Calu3 (cell line): ENCODE measurements at places on chromosomes 7 and 10.

- no peak for DNase-seq
These were observed 630 bp upstream of the LIPA start for GRCh38 chr10:89252225-89252585.

GRCh38 chr7:4828720-4829383 lies 33.0 kb downstream of the PAPOLB start:
- DNase-seq: no peak

DNA sequence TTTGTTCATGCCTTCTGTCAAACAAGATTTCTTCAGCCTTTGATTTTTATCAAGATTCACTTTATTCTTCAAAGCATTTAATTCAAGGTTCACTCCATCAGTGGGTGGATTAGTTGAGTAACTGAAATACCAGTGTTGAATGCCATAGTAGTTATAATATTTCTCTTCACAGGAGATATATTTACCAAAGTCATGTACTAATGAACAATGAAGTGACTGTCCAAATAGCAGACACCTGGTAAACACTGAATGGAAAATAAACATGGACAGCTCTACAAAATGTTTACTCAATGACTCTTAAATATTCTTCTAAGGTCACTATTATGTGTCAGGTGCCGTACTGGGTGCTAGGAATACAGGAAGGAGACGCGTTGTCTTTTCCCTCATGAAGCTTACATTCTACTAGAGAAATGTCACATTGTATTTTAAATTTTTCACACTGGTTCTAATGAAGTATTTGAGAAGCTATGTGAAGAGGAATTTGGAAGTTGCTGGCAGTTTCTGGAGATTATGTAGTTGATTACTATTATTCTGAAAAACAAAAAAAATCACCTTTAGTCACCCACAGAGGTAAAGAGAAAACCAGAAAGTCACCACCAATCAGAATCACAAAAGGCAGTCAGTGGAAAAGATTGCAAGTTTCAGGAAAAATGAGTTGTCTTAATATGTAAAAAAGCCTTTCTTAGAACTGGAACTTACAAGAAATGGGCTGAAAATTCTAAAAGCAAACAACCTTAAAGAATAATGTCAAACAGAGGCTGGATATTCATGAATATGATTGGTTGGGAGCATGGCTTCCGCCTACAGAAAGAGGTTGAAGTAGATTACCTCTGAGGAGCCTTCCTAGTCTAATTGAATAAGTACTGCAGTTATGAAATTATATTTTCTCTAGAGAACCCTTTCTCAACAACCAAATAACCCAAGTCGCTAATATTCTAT lies 84.5 kb downstream of the RTKN2 start:
- DNase-seq: no peak

- no peak for DNase-seq
These were observed 94.2 kb downstream of the POLL start for GRCh38 chr10:101493782-101494281.

DNA sequence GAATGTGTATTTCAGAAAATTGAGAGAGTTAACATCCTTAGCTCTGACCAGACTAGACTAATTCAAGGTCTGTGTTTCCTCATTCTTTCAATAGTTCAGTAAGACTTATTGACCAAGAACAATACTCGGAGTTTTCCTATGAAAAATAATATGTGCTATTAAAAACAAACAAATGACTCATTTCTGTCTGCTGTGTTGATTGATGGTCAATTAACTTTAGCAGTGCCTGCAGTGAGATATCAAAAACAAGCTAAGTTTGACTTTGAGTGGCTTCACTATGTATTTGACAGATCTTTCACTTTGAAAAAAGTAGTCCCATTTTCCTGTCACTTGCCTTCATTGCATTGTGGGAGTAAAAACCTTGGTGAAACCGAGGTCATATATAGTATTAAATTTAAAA lies 91.0 kb downstream of the GNAT3 start:
- DNase-seq: no peak

DNA sequence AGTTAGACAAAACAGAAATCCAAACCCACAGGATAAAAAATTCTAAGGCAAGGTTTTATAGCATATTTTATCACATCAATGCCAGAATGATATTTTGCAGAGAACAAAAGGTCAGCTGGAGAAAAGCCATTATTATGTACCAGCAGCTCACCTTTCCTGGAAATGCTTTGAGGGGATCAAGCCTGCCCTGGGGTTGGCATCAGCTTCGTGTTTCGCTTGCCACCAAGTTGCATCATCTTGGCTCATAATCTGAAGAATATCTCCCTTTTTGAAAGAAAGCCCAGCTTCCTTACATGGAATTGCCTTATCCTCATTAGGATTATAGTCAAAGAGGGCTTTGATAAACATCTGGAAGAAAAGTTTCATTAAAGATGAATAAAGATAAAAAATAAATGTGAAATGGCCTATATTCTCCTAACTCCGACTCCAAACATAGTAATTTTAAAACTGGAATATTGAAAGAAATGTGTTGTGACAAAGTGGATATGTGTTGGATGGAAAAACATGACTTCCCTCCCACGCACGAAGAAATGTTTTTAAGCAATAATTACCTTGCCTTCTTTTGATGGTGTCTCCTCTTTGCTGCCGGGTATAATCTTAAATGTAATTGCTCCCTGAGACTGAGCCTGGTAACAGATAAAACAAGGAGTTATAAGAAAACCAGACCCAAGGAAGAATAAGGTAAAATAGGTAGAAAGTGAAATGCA lies 121.3 kb upstream of the ODAD2 start:
- DNase-seq: peak; percentile 27

GRCh38 chr7:29243910-29244655 lies 49.5 kb downstream of the CHN2 start:
- DNase-seq: peak; percentile 27

- no peak for DNase-seq
These were observed 200.9 kb downstream of the DOCK4 start for GRCh38 chr7:112005205-112005775.

DNA sequence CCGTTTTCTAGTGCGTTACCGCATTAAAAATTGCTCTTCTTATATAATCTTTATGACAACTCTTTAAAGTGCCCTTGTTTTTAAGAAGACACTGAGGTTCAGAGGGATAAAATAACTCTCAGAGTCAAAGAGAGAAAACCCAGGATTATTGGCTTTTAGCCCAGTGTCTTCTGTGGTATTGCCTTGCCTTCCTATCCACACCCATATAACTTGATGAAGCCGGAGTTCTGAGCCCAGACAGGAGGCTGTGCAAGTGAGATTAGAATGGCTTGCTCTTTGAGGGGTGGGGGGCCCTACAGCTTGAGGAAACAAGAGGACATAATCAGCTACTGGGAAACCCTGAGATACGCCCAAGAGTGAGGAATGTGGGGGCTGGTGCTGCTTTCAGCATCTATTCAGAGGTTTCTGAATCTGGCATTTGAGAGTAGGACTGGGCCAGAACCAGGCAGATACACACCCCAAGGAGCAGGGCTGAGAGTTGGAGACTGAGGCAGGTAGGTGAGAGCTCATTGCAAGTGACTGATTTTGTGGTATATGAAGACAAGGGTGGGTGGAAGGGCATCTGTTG lies 2.3 kb downstream of the PRXL2A start:
- DNase-seq: no peak

GRCh38 chr7:3089493-3089892 lies 45.8 kb upstream of the CARD11 start:
- peak; percentile 44 for DNase-seq

DNA sequence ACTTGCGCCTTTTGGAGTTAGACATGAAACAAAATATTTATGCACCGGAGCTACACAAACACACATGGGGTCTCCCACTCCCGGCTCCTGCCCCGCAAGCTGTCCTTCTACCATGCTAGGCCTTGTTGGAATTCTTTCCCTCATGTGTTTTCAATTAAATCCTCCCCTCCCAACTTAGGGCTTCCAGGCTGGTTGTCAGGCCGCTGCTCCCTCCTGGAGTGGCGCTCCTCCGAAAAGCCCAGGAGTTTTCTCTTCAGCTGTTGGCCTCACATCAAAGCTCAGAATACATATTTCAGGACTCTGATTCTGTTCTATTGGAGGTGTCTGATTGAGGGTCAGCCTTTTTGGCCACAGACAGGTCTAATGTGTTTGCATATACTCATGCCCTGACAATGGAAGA lies 113.3 kb downstream of the FANK1 start:
- DNase-seq: no peak

DNA sequence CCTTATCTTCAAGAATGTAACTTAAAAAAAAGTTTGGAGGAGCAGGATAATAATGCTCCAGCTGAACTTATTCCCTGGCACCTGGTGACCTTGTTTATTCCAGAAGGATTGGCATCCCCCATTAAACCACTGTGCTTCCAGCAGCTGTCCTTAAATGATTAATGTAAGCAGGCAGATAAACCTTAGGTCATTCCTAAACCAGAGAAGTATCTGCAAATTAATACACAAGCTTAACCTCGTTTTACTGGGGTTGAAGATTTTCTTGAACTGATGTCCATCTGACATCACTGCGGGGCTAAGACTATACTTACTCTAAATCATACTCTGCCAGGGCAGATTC lies 116.1 kb upstream of the PALS2 start:
- DNase-seq: no peak

GRCh38 chr10:16816171-16816570 lies 1.1 kb downstream of the RSU1 start:
- DNase-seq: peak; percentile 17

- DNase-seq: no peak
These were observed 8.2 kb downstream of the TWIST1 start for GRCh38 chr7:19109000-19109946.

DNA sequence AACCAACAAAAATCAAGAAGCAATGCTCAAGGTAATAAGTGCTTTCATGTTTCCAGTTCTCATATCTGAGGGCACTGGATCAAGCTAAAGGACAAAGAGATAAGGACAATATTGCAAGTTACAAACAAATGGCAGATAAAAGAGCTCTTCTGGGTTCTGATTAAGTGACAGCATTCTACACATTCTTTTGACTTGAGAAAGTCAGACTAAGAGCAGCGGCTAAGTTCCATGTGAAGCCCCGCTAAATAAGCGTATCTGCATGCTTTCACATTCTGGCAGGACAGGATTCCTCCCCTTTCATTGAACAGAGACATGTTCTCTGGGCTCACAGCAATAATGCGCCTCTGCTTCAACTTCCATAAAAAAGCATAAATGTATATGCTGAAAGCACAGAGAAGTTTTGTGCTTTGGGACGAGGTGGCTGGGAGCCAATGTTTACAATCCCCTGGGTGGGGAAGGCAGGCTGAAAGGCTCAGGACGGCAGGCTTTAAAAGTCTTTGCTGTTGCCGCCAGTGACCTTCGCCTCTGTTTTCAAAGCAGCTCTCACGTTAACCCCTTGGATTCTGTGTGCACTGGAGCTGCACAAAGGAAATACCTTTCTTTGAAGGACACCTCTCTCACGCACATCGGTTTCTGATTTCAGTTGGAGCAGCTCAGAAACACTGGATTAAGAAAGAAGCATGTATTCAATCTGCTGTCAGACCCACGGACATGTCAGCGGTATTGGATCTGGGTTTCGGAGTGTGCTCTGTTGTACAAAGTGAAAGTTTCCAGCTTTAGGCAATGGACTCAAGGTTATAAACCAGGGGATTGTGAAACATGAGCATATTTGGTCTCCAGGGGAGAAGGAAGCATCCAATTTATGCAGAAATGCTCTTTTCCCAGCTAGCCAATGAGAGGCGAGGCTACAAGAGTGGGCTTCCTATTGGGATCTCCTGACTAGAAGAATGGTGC lies 105.4 kb upstream of the FAM133B start:
- peak; percentile 68 for DNase-seq

DNA sequence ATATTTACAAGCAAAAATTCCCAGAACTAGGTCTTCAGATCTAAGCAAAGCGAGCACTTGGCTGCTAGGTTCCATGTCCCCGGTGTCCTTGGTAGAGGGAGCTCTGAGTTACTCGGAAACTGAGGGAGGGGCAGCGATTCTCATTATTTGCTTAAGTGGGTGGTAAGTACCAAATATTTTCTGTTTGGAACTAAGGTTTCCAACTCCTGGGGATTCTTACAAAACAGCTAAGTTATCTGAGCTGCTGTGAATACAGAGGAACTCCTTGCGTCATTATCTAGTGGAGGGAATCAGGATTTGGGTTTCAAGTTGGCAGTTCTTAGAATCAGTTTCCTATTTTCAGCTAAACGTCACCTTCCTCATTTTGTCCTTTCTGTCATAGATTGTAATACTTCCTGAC lies 76.8 kb upstream of the IKZF1 start:
- no peak for DNase-seq

DNA sequence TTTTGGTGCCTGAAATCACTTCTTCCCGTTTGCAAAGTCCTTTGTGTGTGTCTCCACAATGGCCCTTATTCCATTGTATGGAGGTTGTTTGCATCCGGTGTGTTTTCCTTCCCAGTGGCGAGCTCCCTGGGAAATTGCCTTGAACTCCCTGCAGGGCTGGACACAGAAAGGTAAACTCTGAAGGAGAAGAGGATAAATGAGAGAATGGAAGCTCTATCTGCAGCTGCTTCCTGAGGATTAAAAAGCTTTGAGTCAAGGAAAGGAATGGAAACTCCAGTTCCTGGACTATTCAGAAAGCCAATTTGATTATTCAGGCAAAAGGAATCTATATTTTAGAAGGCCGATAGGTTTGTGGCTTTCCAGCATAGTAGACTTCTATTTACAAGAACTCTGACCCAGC lies 4.4 kb upstream of the GRK5 start:
- no peak for DNase-seq

GRCh38 chr10:5293691-5294550 lies 70.8 kb upstream of the UCN3 start:
- peak; percentile 82 for DNase-seq
